ENCODE measurements at places on chromosomes 1 and 21. TPM values are rescaled to one million over a fixed set of nuclear protein-coding genes. Genes with fewer than 3 reads are reported as not detected.

- H3K27ac ChIP-seq, result no peak overlapping the region
- H3K4me1 ChIP-seq, result peaks cover 22% of the 10 kb centered on the region
- H3K27me3 ChIP-seq, result no peaks in the 10 kb centered on the region
- H3K36me3 ChIP-seq, result no peaks in the 10 kb centered on the region
- peak overlapping the region; percentile 22 for H3K4me3 ChIP-seq
Observed at GRCh38 chr1:236083650-236084385, 18.9 kb upstream of the NID1 start.

- peaks cover 5% of the 10 kb centered on the region for H3K4me1 ChIP-seq
- no peak overlapping the region for H3K4me3 ChIP-seq
- no peak overlapping the region for H3K27ac ChIP-seq
- no peak for DNase-seq
Observed at GRCh38 chr1:30329263-30329753, 394.1 kb downstream of the MATN1 start.

DNA sequence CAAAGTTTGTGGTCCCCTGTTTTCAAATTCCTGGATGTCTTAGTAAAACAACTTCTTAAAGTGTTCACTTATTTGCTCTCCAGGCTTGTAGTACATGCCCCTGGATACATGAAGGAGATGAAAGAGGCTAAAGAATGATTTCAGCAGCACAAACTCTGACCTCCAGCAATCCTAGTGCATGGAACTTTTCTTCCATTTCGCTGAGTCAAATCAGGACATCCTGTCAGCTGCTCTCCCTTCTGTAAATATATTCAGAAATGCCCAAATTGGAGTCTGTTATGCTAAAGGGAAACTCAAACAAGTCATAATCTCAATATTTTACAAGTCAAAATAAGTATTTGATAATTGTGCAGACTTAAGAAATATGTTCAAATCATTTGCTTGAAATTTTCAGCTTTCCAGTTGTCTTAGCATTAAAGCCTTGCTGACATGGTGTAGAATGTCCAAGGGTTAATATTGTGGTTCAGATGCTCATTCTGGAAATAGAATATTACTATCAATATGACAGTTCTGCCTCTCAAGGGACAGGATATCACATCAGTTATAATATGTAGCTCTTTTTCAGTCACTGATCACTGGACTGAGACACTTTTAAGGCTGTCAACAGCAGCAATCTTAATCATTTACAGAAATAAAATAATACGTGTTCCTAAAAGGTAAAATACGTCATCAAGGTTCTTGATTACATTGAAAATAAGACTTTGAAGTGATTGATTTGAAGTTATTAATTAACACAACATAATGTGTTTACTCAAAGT is 1157.3 kb downstream of the PLA2G4A start:
- no peaks in the 10 kb centered on the region for H3K36me3 ChIP-seq
- no peak overlapping the region for H3K27ac ChIP-seq
- no peaks in the 10 kb centered on the region for H3K27me3 ChIP-seq
- DNase-seq, result no peak
- H3K4me1 ChIP-seq, result no peaks in the 10 kb centered on the region

GRCh38 chr1:172551279-172551678 is 18.3 kb downstream of the SUCO start:
- H3K4me1 ChIP-seq, result peaks cover 4% of the 10 kb centered on the region
- H3K4me3 ChIP-seq, result no peak overlapping the region
- no peaks in the 10 kb centered on the region for H3K27me3 ChIP-seq
- no peak for DNase-seq

DNA sequence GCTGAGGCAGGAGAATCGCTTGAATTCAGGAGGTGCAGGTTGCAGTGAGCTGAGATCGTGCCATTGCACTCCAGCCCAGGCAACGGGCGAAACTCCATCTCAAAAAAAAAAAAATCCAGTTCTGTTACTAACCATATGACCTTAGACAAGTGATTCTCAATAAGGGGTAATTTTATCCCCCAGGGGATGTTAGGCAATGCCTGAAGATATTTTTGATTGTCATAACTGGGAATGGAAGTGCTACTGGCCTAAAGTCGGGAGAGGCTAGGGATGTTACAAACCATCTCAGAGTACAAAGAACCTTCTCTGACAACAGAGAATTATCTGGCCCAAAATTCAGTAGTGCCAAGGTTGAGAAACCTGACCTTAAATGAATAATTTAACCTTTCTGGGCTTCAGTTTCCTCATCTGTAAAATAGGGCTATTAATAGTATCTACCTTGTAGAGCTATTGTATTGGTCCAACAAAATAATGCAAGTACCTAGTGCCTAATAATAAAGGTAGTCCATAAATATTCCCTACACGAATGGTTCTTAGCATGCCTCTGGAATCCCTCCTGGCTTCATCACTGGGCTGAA is 5.8 kb upstream of the LMNA start:
- no peak for DNase-seq
- H3K4me3 ChIP-seq, result no peak overlapping the region
- H3K36me3 ChIP-seq, result no peaks in the 10 kb centered on the region
- H3K27me3 ChIP-seq, result no peaks in the 10 kb centered on the region
- no peak overlapping the region for H3K27ac ChIP-seq
- H3K4me1 ChIP-seq, result peaks cover 46% of the 10 kb centered on the region

Gene TRAF3IP3
- 0.08 TPM for polyA plus RNA-seq

Gene KCNE2
- not detected for polyA plus RNA-seq

DNA sequence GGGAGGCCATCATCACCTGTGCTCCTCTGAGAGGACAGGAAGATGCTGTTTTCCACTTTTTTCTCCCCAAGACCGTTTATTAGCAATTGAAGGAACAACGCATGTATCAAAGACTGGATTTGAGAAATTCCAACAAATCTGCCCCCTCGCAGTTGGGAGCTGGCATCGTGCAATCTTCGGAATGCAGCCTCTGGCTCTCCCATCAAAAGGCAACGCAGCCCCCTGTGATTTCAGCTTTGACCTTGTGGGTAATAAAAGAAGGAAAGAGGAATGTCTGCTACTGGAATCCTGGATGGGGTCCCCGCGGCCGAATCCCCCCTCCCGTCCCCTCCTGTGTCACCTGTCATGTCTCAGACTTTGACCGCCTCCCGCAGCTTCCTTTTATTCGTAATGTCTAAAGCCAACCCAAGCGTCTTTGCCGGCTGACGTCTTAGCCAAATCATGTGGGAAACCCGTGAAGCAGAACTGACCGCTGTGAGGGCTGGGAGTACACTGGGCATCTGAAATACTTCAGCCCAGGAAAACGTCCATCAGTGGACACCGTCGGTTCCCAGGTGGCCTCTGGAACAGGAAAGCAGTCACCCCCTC is 101.5 kb downstream of the WDR4 start:
- no peaks in the 10 kb centered on the region for H3K36me3 ChIP-seq
- H3K27me3 ChIP-seq, result peaks cover 49% of the 10 kb centered on the region
- H3K4me3 ChIP-seq, result no peak overlapping the region
- no peak for DNase-seq

DNA sequence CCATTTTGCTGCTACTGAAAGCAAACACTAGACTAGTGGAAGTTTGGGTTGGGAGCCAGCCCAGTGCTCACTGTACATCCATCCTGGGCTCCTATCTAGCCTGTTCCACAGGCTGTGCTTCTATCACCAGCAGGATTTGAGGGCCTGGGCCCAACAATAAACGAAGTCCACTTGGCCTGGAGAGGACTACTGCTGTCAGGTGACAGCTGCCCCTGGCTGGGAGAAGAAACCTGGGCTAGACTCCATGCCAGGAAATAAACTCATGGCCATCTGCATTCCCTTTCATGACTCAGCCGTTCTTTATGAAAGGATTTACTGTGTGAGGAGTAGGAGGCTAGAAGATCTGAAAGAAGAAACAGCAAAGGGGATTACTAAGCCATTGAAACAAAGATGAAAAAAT is 35.5 kb downstream of the COLGALT2 start:
- no peaks in the 10 kb centered on the region for H3K27me3 ChIP-seq
- peaks cover 7% of the 10 kb centered on the region for H3K4me1 ChIP-seq
- H3K4me3 ChIP-seq, result no peak overlapping the region

Gene ALPL
- not detected for polyA plus RNA-seq

- H3K4me1 ChIP-seq, result peaks cover 3% of the 10 kb centered on the region
- no peak for DNase-seq
- H3K4me3 ChIP-seq, result no peak overlapping the region
- H3K27me3 ChIP-seq, result no peaks in the 10 kb centered on the region
- H3K27ac ChIP-seq, result no peak overlapping the region
Observed at GRCh38 chr1:42914092-42914627, 44.5 kb downstream of the SLC2A1 start.

Gene INSRR
- polyA plus RNA-seq, result not detected

- H3K27ac ChIP-seq, result no peak overlapping the region
- no peak for DNase-seq
- H3K27me3 ChIP-seq, result peaks cover 100% of the 10 kb centered on the region
- no peaks in the 10 kb centered on the region for H3K36me3 ChIP-seq
Observed at GRCh38 chr21:36704281-36704957, 5.5 kb downstream of the SIM2 start.

Gene S100B
- not detected for polyA plus RNA-seq

DNA sequence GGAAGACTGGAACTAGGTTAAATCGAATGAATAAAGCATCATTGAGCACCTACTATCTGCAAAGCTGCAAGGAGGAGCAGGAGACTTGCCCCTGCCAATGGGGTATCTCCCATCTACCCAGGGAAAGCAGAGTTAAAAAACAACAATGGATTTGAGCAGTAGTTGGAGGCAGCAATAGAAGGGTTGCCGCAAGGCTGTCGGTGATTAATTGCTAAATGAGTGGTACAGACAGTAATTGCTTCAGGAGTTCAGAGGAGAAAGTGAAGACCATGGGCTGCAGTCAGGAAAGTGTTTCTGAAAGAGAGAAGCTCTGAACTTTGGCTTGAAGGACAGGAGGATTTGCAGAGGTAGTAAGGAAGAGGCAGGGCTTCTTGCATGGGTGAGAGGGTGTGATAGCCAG is 152.9 kb downstream of the ACTL8 start:
- H3K36me3 ChIP-seq, result no peaks in the 10 kb centered on the region
- H3K27ac ChIP-seq, result no peak overlapping the region
- no peaks in the 10 kb centered on the region for H3K27me3 ChIP-seq
- DNase-seq, result no peak
- no peaks in the 10 kb centered on the region for H3K4me1 ChIP-seq
- no peak overlapping the region for H3K4me3 ChIP-seq

DNA sequence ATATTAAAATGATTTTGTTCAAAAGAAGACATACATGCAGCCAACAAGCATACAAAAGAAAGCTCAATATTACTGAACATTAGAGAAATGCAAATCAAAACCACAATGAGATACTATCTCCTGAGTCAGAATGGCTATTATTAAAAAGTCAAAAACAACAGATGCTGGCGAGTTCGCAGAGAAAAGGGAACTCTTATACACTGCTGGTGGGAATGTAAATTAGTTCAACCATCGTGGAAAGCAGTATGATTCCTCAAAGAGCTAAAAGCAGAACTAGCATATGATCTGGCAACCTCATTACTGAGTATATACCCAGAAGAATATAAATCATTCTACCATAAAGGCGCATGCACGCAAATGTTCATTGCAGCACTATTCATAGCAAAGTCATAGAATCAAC is 126.0 kb upstream of the HMCN1 start:
- no peak for DNase-seq
- H3K4me3 ChIP-seq, result no peak overlapping the region
- H3K27me3 ChIP-seq, result no peaks in the 10 kb centered on the region
- no peaks in the 10 kb centered on the region for H3K4me1 ChIP-seq
- H3K36me3 ChIP-seq, result no peaks in the 10 kb centered on the region

DNA sequence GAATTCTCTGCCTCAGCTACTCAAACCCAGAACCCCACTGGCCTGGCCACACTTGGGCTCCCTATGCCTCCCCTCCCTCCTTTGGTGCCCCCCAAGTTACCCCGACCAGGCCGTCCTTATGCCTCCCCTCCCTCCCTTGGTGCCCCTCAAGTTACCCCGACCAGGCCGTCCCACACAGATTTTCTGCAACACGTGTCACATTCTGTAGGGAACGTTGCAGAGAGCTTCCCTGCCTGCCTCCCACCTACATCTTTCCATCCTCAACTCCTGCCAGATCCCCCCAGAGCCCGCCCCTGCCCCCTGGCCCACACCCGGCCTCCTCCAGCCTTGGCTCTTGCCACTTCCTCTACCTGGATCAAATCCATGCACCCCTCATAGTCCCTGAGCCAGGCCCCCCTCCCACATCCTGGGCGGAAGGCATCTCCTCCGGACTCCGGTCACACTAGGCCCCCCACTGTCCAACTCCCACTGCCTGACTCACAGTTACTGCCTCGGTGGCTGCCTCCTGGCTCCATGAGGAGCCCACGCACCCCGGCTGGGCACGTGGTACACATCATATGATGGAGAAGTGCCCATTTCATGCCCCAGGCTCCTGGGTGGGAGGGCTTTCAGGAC is 41.2 kb downstream of the KCNAB2 start:
- no peaks in the 10 kb centered on the region for H3K4me1 ChIP-seq
- DNase-seq, result no peak
- H3K27ac ChIP-seq, result no peak overlapping the region
- H3K4me3 ChIP-seq, result no peak overlapping the region
- peaks cover 5% of the 10 kb centered on the region for H3K27me3 ChIP-seq

DNA sequence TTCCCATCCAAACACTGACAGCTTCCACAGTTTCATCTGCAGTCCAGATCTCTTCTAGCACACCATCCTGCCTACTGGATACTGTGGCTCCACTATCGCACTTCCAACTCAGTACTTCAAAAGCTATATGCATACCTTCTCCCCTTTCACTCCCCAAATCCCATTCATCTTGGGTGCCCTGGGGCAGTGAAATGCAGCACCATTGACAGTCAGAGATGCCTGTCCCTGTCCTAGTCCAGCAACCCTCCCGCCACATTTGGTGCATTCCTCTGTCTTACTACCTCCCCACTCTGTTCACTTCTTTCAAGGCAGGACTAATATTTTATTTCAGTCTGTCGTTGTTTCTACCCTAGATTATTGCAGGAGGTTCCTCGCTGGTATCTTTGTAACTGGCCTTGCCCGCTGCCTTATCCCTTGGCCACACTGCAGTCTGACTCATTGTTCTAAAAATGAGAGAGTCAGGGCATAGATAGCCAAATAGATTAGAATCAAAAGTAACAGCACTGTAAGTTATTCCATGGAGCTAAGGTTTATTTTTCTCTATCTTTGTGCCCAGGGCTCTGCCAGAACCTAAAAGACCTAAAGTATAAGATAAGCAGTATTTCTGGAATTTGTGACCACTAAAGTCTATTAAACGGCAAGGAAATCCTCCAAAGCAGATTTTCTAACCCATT is 96.7 kb downstream of the ESRRG start:
- no peak overlapping the region for H3K4me3 ChIP-seq
- H3K36me3 ChIP-seq, result no peaks in the 10 kb centered on the region
- H3K27ac ChIP-seq, result no peak overlapping the region
- no peaks in the 10 kb centered on the region for H3K27me3 ChIP-seq
- DNase-seq, result no peak

DNA sequence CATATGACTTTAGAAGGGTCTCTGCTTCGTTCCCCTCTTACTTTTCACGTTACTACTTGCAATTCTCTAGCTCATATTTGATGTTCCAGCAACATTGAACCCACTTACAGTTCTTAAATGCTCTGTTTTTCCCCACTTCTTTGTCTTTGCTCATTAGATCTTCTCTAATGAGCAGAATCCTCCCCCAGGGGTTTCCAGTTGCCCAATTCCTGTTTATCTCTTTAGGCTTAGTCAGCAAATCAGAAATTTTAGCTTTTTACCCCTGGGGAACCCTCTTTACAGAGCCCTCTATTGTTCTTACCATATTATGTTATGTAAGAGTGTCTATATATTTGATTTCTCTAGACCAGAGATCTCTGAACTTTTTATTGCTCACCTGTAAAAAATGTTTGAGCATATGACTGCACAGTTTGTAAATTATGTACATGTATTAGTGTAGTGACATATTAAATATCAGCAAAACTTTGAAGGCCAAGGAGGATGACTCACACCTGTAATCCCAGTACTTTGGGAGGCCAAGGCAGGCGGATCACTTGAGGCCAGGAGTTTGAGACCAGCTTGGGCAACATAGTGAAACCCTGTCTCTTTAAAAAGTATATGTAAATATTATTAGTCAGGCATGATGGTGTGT is 71.4 kb downstream of the FNBP1L start:
- peaks cover 16% of the 10 kb centered on the region for H3K4me1 ChIP-seq
- peak overlapping the region; percentile 31 for H3K27ac ChIP-seq
- DNase-seq, result peak; percentile 44

Gene CYP4A11
- not detected for polyA plus RNA-seq

All from keratinocyte (primary cell).